Activated CD4-positive, alpha-beta T cell treated with anti-CD3 and anti-CD28 coated beads for 4 hours (primary cell): ENCODE measurements at places on chromosomes 7 and 10.

GRCh38 chr10:116748041-116748440, 5.7 kb upstream of the HSPA12A start:
- no peak for DNase-seq

DNA sequence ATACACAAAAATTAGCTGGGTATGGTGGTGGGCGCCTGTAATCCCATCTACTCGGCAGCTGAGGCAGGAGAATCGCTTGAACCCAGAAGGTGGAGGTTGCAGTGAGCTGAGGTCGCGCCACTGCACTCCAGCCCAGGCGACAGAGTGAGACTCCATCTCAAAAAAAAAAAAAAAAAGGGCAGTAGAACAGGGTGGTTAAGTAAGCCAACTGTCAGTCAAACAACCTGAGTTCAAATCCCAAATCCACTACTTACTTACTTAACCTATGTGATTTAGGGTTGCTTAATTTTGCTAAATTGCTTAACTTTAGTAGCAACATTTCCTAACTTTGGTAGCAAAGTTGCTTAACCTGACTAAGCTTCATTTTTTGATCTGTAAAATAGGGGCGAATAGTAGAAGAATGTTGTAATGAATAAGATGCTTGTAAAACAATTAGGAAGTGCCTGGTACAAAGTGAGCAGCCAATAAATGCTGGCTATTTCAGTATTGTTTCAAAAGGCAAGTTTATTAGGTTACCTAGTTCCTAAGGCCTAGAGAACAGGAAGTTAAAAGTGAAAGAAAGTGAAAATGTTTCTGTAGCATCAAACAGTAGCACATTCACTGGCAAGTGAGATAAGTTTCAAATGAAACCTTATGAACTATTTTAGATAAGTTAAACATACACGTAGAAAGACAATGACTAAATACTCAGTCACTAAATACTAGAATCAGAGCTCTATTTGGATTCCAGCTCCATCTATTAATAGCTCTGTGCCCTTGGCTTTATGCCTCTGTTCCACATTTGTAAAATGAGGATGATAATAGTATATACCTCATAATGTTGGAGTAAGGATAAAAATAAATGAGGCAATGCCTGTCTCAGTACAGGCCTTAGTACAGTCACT, 64.3 kb downstream of the HOXA1 start:
- no peak for DNase-seq

DNA sequence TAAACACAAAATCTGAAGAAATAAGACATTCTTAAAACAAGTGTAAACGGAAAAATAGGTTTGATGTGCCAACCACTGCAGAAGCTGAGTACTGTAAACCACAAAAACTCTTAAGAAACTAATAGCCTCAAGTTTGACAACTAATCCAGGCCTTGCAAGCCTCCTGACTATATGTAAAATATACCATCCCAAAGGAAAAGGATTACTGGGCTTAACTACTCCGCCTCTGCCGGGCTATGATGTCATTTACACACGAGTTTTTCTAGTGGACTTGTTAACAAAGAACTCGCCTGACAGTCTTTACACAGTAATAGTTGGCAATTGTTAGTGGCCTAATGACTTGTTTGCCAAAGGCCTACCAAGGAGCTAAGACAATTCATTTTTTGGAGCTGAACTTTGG, 2.1 kb downstream of the KIF5B start:
- no peak for DNase-seq

DNA sequence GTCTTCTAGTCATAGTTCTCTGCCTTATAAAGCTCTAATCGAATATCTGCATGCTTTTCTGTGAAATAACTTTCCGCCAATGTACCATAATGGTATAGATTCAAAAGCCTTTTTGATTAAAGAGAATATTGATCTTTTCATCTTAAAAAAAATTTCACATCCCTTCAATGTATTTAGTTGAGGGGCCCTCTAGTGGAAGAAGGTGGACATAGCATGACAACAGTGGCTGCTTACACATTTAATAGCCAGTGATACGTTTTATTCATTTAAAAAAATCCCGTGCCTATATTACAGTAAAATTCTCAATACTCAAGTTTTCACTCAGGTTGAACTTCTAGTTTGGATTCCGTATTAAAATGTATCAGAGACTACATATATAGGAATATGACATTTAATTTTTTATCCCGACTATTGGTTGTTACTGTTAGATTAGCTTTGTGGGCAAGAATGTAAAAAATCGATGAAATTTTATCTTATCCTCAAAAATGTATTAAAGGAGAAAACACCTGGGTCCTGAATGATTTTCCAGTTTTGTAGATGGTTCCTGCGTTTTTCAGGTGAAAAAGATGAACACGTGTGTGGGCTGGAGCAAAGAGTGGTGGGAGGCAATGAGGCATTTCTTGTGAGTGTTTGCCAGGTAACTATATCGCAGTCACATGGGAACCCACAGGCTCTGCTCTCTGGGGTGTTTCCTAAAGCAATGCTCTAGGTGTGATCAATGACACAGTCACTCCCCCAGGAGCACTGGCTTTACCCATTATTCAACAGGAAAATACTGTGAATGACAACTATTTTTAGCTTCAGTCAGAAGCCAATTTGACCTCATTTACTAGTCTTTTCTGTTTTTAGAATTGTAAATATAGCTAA, 24.1 kb upstream of the PNLIP start:
- DNase-seq, result no peak

GRCh38 chr7:83119494-83119893, 43.2 kb downstream of the PCLO start:
- DNase-seq, result no peak

DNA sequence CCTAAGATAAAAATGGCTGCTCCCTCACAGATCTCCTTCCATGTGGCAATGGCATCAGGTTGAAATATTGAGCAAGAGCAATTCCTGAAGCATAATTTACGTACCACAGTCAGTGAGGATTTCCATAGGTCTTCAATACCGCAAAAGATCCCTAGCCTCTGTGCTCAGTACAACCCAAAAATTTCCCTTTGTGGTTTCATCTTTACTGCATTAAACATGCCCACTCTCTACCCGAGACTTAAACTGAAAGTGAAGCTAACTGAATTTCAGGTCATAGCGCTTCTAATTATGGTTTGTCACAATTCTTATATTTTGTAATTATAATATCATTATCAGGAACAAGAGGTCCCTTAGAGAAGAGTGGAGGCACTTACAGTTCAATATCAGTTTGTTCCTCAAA, 1071.1 kb downstream of the XPNPEP1 start:
- no peak for DNase-seq

GRCh38 chr10:79084012-79084971, 15.5 kb downstream of the ZMIZ1 start:
- DNase-seq, result no peak

DNA sequence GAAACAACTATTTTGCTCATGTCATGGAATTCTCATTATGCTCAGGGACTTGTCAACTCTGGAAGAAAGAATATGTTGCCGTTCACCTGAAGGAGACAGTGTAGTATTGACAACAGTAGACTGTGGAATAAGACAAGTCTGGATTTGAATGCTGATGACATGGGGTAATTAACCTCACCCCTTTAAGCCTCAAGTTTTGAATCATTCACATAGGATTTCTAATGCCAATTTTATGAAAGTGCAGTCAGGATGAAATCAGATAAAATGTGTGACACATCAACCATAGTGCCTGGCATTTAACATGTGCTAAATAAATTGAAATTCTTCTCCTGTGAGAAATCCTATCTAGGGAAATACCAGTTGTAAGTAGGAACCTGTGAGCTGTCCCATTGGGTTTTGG, 305.8 kb downstream of the KIF20B start:
- DNase-seq, result no peak

DNA sequence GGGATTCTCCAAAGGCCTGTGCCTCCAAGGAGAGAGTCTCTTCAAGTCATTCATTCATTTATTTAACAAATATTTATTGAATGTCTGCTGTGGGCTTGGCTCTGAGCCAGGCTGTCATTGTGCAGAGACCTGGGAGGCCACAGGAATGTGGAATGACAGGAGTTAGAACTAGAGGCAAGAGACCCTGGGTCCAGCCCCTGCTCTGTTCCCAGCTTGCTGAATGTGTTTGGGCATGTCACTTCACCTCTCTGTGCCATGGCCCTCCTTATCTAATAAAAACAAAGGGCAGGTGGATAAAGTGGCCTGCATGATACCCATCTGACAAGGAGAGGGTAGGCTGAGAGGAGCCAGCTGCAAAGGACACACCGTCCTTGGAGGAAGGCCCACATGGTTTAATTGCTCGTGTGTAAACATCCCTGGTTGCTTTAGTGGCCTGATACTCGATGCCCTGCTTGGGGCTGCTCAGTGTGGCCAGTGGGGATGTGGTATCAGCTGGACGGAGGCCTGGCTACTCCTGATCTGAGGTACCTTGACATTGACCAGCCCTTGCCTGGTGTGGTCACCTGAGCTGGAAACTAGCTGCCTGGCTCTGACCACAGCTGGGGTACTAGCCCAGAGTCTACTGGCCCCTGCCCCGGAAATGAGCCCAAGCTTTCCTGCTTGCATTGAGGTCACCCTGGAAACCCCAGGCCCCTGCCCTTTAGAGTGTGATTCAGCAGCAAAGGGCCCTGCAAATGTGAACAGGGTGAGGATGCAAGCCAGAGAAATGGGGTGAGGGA, 116.2 kb downstream of the CDH23 start:
- no peak for DNase-seq

DNA sequence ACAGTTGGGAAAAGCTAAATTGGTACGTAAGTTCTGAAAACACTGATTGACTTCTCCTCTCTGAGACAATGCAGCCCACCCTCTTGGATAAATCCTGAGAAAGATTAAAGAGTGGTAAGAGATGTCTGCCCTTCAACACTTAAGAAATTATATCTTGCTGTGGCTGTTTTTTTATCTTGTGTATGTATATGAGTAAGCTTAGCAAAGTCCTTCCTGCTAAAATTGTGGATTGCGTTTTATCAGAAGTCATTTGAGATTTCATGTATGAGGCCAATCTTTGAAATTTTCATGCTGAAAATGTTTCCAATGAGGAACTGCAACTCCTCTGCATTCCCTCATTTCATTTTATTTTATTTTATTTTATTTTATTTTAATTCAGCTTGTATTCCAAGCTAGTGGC, 106.2 kb upstream of the INHBA start:
- no peak for DNase-seq

- no peak for DNase-seq
Measured at GRCh38 chr10:123323884-123324283, 169.7 kb downstream of the BUB3 start.
